Daoy (cell line): ENCODE measurements at places on chromosomes 6 and 20.
A peak's percentile ranks its signal among the peaks of the same experiment; 100 is the strongest.

- no peak for DNase-seq
These were observed 8.4 kb downstream of the STXBP5 start for GRCh38 chr6:147212622-147213021.

GRCh38 chr20:62569615-62570014 lies 72.7 kb upstream of the SLCO4A1 start:
- no peak for DNase-seq

GRCh38 chr6:33126101-33126714 lies 50.4 kb downstream of the HLA-DPB1 start:
- peak; percentile 57 for DNase-seq

DNA sequence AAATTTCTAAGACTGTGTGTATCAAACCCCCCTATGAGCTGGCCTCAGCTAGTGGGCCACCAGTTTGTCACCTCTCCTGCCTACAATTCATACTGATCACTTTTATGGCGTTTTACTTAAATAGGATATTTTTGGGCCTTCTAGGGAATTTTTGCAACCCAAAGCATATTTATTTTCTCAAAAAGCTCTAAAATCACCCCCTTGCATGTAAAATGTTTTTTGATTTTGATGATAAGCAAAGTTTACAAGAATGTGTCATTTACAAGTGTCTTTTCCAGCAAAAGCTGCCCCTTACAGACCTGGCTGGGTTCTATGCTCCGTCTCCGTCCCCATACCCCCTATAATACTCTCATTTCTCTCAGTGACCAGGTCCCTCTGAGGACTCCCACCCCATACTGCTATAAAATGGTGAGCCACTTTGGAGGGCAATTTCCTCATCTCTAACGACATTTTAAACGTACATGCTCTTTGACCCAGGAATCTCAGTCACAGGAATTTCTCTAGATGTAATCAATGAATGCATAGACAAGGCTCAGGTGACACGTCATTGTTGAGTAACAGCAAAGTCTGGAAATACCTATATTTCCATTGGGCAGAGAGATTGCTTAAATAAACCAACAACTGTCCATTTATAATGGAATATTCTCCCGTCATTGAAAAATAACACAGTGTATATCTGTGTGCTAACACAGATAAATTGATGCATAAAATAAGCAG lies 13.9 kb upstream of the OCSTAMP start:
- DNase-seq = no peak

DNA sequence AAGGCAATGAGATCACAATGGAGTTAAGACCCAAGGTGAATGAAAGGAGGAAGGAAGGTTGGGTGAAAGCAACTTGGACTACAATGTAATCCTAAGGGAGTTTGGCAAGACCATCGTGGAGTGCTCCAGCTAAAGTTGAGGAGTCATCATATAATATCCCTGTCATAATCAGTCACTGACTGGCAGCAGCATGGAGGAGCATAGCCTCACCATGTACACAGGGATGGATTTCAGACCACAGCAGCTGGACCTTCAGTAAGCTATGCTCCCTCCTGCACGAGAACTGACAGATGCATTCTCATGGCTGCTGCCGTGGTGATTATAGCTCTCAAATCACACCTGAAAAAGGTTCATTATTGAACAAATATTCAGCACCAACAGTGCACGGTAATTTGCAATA lies 43.0 kb downstream of the GOPC start:
- DNase-seq = no peak

DNA sequence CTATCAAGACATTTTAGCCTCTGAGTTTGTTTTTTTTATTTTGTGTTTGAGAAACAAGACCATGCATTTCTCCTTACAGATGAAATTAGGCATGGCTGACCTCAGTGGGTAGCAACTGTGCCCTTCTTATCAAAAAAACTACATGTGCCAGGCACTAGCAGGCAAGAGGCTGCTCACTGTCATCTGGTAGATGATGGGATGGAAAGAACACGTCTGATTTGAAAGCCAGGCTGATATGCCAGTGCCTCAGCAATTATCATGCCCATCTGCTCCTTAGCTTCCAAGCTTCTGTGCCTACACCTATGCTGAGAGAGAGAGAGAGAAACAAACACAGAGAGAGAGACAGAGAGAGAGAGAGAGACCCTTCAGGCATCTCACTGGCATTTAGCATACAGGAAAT lies 149.9 kb downstream of the C6orf118 start:
- DNase-seq = no peak

DNA sequence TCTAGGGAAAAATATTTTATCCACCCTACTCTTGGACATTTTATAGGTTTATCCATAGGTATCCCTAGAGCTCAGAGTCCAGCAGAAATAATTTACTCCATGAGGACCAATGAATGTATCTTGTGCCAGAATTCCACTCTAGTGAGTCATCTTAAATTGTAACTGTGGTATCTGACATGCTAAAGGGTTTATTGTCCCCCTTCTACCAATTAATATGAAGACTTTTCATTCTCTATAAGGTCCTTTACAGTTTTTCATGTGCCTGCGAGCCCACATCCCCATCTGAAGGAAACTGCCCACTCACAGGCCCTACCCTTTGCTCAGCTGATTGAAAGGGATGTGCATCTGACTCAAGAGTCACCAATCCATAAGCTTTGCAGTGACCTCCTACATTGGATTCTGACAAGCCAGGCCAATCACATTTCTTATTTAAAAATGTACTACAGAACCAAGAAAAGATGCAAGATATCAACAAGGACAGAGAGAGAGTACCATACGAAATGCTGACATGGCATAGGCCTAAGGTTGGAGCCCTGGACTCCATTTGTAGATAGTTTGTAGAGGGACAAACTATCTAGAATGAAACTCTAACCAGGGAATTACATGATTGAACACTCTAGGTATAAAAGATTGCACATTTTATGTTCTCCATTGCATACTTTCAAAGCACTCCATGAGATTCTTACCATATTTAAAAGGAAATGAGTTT lies 93.4 kb upstream of the DEFB112 start:
- no peak for DNase-seq

- no peak for DNase-seq
These were observed 138.0 kb downstream of the CARMIL1 start for GRCh38 chr6:25417046-25417605.

DNA sequence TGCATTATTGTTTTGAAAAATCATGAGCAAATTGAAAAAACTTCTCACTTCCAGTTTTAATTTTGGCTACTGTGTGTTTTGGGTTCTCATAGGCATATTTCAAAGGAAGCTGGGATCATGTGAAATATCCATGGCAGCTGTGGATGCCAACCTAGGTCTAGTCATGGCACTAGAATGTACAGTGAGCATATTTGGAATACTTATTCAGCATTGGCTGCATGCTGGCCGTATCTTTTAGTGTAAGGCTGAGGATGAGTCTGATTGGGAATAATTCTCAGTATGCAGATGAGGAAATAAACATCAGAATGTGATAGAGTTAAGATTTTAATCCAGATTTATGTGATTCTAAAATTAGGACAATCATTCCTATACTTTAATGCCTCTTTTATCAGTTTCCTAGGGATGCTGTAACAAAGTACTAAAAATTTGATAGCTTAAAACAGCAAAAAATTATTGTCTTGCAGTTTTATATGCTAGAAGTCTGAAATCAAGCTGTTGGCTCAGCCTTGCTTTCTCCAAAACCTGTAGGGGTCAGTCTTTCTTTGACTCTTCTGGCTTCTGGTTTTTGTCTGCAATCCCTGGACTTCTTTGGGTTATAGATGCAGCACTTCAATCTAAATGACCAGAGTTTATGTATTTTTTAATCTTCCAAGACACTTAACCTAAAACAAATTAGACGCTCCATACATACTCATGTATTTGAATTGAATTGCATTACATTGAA lies 37.7 kb upstream of the DEFB112 start:
- peak; percentile 5 for DNase-seq

- DNase-seq = peak; percentile 83
These were observed at the start of gene FBXO9 for GRCh38 chr6:53065266-53066076. Gene FBXO9, plus strand, starts transcription at chr6:53065404. Its CDS starts 386 bp downstream, at chr6:53065790.

GRCh38 chr6:143506199-143506598 lies 5.3 kb downstream of the FUCA2 start:
- no peak for DNase-seq

DNA sequence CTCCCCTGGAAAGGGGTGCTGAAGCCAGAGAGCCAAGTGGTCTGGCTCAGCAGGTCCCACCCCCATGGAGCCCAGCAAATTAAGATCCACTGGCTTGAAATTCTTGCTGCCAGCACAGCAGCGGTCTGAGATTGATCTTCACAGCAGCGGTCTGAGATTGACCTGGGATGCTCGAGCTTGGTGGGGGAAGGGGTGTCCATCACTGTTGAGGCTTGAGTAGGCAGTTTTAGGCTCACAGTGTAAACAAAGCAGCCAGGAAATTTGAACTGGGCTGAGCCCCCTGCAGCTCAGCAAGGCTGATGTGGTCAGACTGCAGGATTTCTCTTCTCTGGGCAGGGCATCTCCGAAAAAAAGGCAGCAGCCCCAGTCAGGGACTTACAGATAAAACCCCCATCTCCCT lies 41.3 kb upstream of the B3GAT2 start:
- no peak for DNase-seq

GRCh38 chr20:37219751-37220668 lies 40.7 kb upstream of the MROH8 start:
- DNase-seq = no peak

- peak; percentile 73 for DNase-seq
These were observed 215.6 kb upstream of the HEY2 start for GRCh38 chr6:125533710-125534397.

- peak; percentile 70 for DNase-seq
These were observed at the start of gene ZBTB46 for GRCh38 chr20:63830841-63831588. Gene ZBTB46, minus strand, starts transcription at chr20:63831264. Its CDS starts 40,507 bp downstream, at chr20:63790757.

GRCh38 chr6:139981066-139981624 lies 606.7 kb upstream of the CITED2 start:
- no peak for DNase-seq

DNA sequence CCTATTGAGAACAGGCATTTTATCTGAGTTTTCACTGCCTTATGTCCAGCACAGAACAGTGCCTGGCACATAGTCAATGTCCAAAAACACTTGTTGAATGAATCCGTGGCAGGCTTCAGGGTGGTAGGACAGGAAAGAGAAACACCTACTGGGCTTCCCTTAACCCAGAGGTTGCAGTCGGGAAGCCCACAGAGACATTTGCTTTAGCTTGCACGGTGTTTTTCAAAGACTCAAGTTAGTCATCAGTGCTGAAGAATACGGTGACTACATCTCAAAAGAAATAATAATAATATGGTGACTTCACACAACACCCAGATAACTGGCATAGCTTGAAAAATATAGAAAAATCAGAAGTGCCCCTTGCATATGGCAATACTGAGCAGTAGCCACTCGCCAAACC lies 160.4 kb downstream of the CD83 start:
- no peak for DNase-seq

DNA sequence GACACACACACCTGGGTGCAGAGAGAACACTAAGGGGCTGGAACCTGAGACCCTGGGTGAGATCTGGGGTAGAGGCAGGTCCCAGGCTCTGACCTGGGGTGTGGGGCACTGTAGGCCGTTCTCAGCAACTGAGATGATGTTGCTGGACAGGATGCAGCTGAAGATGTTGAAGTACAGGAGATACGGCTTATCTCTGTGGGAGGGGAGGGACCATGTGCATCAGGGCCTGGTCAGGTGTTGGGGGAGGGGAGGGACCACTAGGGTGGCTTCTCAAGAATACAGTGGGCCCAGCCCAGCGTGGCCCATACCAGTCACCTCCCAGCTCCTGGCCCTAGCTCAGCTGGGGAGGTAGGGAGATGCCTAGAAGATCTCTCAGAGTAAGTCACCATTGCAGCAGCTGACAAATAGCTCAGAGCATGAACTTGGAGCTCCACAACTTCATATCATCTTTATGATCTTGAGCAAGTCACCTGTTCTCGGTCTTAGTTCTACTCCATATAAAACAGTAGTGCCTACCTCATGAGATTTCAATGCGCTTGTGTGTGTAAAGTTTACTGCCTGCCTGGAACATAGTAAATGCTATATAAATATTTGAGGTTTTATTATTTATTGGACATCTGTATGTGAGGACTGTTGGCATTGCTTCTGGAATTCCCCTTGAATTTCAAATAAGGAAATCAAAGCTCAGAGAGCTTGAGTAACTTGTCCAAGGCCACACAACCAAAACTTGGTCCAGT lies 3.8 kb downstream of the SLC44A4 start:
- no peak for DNase-seq

DNA sequence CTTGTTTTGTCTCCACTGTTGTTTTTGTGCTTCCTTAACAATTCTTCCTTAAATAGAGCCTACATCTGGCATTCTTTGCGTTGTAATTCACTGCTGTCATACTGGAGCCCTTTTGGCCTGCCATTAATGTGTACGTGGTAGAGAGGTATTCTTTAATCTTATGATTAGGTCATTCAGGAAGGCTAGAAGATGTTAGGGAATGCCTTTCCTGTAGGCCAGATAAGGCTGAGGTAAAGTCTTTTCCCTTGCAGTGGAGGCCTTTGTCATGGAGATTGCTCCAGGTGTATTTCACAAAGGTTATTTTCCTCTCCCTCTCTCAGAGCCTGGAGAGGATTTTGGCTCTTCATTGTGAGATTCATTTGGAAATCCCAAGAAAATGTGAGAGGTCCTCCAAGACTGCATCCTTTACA lies 146.9 kb downstream of the FUT9 start:
- no peak for DNase-seq

DNA sequence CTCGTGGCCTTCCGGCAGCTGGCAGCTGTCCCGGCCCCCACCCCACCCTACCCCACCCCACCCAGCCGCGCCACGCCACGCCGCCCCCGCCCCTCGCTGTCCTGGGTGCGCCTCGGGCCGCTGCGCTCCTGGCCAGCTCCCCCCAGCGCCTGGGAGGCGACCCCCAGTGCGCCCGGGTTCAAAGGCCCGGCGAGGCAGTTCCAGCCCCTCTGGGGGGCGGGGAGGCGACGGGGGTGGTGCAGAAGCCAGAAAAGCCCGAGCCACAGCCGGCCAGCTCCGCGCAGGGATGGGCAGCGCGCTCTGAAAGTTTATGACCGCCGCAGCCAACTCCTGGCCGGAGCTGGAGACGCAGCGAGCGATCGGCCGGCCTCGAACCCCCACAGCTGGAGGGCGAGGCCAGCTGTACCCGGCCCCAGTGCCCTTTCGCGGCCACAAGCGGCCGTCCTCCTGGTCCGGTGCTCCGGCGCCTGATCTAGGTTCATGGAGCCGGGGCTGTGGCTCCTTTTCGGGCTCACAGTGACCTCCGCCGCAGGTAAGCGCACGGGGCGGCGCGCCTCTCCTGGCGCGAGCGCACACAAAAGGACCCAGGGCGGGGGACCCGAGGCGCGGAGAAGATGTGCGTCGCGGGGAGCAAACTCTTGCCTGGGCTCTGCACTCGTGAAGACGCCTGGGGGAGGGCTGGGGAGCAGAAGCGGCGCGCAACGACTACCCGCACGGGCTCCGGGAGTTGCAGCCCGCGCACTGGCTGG lies at the start of gene EDN3:
Gene EDN3 (plus strand): TSS at position 279 of the 749 bp plus-strand sequence. CDS start 202 bp downstream, at position 481.
- no peak for DNase-seq

DNA sequence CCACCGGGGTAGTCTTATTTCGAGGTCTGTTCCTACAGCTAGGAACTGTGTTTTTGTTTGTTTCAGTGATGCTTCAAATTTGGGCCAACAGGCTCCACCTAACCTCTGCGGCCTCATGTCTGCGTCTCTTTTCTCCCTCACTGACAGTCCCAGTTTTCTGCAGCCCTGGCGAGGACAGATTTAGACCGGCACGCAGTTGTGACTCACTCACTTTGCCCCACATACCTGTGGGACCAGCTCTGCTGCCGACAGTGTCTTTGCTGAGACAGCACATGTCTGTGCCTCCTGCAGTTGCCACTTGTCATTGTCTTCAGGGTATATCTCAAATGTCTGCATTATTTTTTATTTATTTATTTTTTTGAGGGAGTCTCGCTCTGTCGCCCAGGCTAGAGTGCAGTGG lies 29.2 kb downstream of the OSBPL2 start:
- DNase-seq = no peak

- peak; percentile 68 for DNase-seq
These were observed 120.5 kb downstream of the TRIM27 start for GRCh38 chr6:28803337-28803709.
